ENCODE measurements at places on chromosomes 3 and 15. TPM values are rescaled to one million over a fixed set of nuclear protein-coding genes. Genes with fewer than 3 reads are reported as not detected.

The EHD4 gene
- total RNA-seq, result 70.4 TPM

The ARPIN gene
- 29.8 TPM for total RNA-seq

The IGDCC3 gene
- not detected for total RNA-seq

The LIPH gene
- 6.9 TPM for total RNA-seq

The DISP2 gene
- total RNA-seq, result 0.32 TPM

The SMAD6 gene
- 140 TPM for total RNA-seq

The THSD4 gene
- total RNA-seq, result 151 TPM

The PPARG gene
- total RNA-seq, result 23.5 TPM

The POPDC2 gene
- 4.7 TPM for total RNA-seq

The KCNMB2 gene
- not detected for total RNA-seq

The PP2D1 gene
- total RNA-seq, result not detected

DNA sequence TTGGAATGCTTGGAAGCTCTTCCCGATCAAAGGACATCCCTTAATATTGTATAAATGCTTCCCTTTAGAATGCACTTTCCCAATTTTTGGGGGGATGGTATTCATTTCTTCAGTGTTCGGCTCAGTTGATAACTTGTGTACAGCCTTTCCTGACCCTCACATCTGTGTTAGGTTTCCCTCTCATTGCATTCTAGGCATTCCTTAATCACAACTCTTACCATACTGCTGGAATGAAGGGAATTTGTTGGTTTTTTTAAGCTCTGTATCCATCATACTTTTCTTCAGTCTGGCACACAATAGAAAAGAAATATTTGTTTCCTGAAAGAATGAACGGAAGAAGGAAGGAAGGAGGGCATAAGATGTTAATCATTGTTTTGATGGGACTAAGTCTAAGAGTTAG is 119.5 kb downstream of the CHST2 start:
- H3K27ac ChIP-seq, result no peak overlapping the region
- DNase-seq, result no peak
- H3K27me3 ChIP-seq, result no peaks in the 10 kb centered on the region
- no peak overlapping the region for H3K4me3 ChIP-seq

- H3K4me1 ChIP-seq, result peaks cover 8% of the 10 kb centered on the region
- H3K4me3 ChIP-seq, result no peak overlapping the region
- H3K27me3 ChIP-seq, result no peaks in the 10 kb centered on the region
- H3K27ac ChIP-seq, result no peak overlapping the region
- H3K36me3 ChIP-seq, result no peaks in the 10 kb centered on the region
- DNase-seq, result no peak
Measured at GRCh38 chr3:114478801-114479200, 185.0 kb downstream of the TIGIT start.

- H3K4me3 ChIP-seq, result no peak overlapping the region
- DNase-seq, result no peak
- H3K27me3 ChIP-seq, result no peaks in the 10 kb centered on the region
- H3K27ac ChIP-seq, result no peak overlapping the region
- peaks cover 15% of the 10 kb centered on the region for H3K36me3 ChIP-seq
- H3K4me1 ChIP-seq, result no peaks in the 10 kb centered on the region
Measured at GRCh38 chr3:42572278-42572677, 9.5 kb downstream of the SEC22C start.

- no peak overlapping the region for H3K27ac ChIP-seq
- no peak overlapping the region for H3K4me3 ChIP-seq
- H3K4me1 ChIP-seq, result no peaks in the 10 kb centered on the region
- no peaks in the 10 kb centered on the region for H3K36me3 ChIP-seq
- H3K27me3 ChIP-seq, result no peaks in the 10 kb centered on the region
Measured at GRCh38 chr3:132196113-132196512, 121.1 kb upstream of the ACP3 start.

- H3K36me3 ChIP-seq, result no peaks in the 10 kb centered on the region
- H3K4me3 ChIP-seq, result no peak overlapping the region
- H3K27me3 ChIP-seq, result no peaks in the 10 kb centered on the region
- DNase-seq, result no peak
- H3K27ac ChIP-seq, result no peak overlapping the region
Measured at GRCh38 chr15:82873000-82873680, 63.7 kb downstream of the WHAMM start.

DNA sequence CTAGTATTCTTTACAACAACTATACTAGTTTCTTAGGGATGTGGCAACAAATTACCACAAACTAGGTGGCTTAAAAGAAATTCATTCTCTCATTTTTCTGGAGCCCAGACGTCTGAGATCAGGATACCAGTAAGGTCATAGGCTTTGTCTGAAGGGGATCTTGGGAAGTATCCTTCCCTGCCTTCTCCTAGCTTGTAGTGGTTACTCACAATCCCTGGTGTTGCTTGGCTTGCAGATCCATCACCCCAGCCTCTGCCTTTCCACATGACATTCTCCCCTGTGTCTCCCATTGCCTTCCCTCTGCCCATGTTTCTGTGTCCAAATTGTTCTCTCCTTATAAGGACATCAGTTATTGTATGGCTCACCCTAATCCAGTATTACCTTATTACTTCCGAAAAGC is 24.3 kb upstream of the CLDN1 start:
- H3K4me3 ChIP-seq, result no peak overlapping the region
- DNase-seq, result no peak
- no peaks in the 10 kb centered on the region for H3K27me3 ChIP-seq
- no peak overlapping the region for H3K27ac ChIP-seq

DNA sequence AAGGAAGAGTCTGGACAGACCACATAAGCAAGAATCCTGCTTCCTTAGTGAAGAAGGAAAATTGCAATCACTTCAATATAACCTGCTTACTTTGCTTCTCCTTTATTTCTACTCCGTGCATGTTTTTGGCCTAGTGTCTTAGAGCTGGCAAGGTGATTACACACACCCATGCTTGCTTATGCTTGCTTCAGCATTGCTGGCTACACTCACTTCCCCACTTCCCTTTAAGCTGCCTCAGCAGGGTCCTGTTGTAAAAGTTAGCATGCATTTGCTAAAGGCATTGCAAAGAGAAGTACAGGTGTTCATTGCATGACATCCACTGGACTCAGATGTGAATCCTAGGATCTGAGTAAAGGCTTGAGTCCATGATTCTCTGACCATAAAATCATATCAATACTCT is 47.5 kb upstream of the STT3B start:
- no peaks in the 10 kb centered on the region for H3K36me3 ChIP-seq
- no peak for DNase-seq
- no peaks in the 10 kb centered on the region for H3K27me3 ChIP-seq
- H3K4me3 ChIP-seq, result no peak overlapping the region
- no peaks in the 10 kb centered on the region for H3K4me1 ChIP-seq
- H3K27ac ChIP-seq, result no peak overlapping the region

GRCh38 chr3:166457382-166457781 is 620.2 kb upstream of the BCHE start:
- H3K27me3 ChIP-seq, result no peaks in the 10 kb centered on the region
- no peak overlapping the region for H3K4me3 ChIP-seq
- DNase-seq, result no peak

- H3K27me3 ChIP-seq, result no peaks in the 10 kb centered on the region
- no peaks in the 10 kb centered on the region for H3K36me3 ChIP-seq
- no peaks in the 10 kb centered on the region for H3K4me1 ChIP-seq
- no peak overlapping the region for H3K27ac ChIP-seq
- no peak overlapping the region for H3K4me3 ChIP-seq
Measured at GRCh38 chr3:162610261-162610660, 1113.7 kb downstream of the OTOL1 start.

- peaks cover 18% of the 10 kb centered on the region for H3K4me1 ChIP-seq
- no peak overlapping the region for H3K27ac ChIP-seq
- H3K4me3 ChIP-seq, result no peak overlapping the region
- H3K36me3 ChIP-seq, result no peaks in the 10 kb centered on the region
- H3K27me3 ChIP-seq, result no peaks in the 10 kb centered on the region
- no peak for DNase-seq
Measured at GRCh38 chr3:115281697-115282675, 134.9 kb upstream of the ZBTB20 start.

GRCh38 chr3:89340408-89340807 is 233.0 kb downstream of the EPHA3 start:
- H3K4me3 ChIP-seq, result no peak overlapping the region
- H3K36me3 ChIP-seq, result no peaks in the 10 kb centered on the region
- no peak for DNase-seq
- peaks cover 7% of the 10 kb centered on the region for H3K4me1 ChIP-seq
- no peaks in the 10 kb centered on the region for H3K27me3 ChIP-seq

- no peaks in the 10 kb centered on the region for H3K27me3 ChIP-seq
- H3K4me3 ChIP-seq, result no peak overlapping the region
- H3K36me3 ChIP-seq, result no peaks in the 10 kb centered on the region
- no peaks in the 10 kb centered on the region for H3K4me1 ChIP-seq
- DNase-seq, result no peak
Measured at GRCh38 chr3:178260887-178261565, 275.2 kb upstream of the KCNMB2 start.

DNA sequence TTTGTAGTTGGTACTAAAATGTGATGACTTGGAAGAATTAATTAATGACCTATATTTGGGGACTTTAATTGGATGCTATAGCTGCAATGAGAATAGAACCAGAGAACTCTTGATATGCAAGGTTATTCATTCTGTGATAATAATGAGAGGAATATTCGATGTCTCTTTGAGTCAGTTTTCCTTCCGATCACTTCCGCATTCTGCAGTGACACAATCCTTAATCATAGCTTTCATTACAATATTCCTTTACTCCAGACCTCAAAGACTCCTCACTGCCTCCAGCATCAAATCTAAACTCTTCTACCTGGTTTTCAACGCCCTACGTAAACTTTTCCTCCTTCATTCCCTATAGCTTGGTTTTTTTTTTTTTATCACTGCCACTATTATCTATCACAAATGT is 21.6 kb downstream of the B3GNT5 start:
- no peak for DNase-seq
- H3K4me3 ChIP-seq, result no peak overlapping the region
- H3K27me3 ChIP-seq, result no peaks in the 10 kb centered on the region
- H3K36me3 ChIP-seq, result no peaks in the 10 kb centered on the region
- no peak overlapping the region for H3K27ac ChIP-seq

- DNase-seq, result no peak
- no peaks in the 10 kb centered on the region for H3K27me3 ChIP-seq
- no peaks in the 10 kb centered on the region for H3K4me1 ChIP-seq
- no peaks in the 10 kb centered on the region for H3K36me3 ChIP-seq
- H3K4me3 ChIP-seq, result no peak overlapping the region
Measured at GRCh38 chr3:18761530-18761929, 336.4 kb upstream of the SATB1 start.

- no peaks in the 10 kb centered on the region for H3K4me1 ChIP-seq
- DNase-seq, result no peak
- no peak overlapping the region for H3K27ac ChIP-seq
- no peak overlapping the region for H3K4me3 ChIP-seq
- H3K36me3 ChIP-seq, result peaks cover 45% of the 10 kb centered on the region
- no peaks in the 10 kb centered on the region for H3K27me3 ChIP-seq
Measured at GRCh38 chr3:119219069-119219468, 21.6 kb downstream of the B4GALT4 start.

DNA sequence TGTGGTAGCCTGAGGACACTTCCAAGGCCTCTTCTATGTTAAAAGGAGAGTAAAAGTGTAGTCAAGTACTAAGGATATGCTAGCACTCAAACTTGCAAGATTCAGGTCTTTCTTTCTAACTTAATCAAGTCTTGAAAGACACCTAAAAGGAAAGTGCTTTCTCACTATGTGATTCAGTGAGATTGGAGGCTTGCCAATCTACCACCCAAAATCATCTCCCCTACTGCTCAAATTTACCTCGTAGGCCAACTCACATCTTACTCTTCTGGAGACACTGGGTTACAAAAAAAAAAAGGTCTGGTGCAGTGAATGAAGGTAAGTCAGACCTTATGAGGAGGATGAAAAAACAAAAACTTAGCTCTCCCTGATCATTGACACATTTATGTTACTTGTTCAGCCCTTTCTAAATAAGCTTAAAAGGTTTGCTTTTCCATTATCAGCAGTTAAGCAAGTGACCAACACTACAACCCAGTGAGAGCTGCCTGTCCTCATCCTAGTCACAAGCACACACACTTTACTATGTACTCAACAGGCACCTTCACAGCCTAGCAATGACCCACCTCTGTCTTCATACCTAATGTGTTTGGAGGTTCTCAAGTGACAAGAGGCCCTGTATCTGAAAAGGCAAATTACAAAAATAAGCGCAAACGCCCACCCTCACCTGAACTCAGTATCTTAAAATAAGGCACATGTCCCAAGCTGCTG is 19.6 kb downstream of the SUMF1 start:
- no peak for DNase-seq
- no peaks in the 10 kb centered on the region for H3K27me3 ChIP-seq
- no peaks in the 10 kb centered on the region for H3K4me1 ChIP-seq

GRCh38 chr3:64837986-64838735 is 150.4 kb upstream of the ADAMTS9 start:
- H3K27ac ChIP-seq, result no peak overlapping the region
- no peaks in the 10 kb centered on the region for H3K36me3 ChIP-seq
- H3K4me1 ChIP-seq, result peaks cover 5% of the 10 kb centered on the region
- no peak for DNase-seq
- no peaks in the 10 kb centered on the region for H3K27me3 ChIP-seq

DNA sequence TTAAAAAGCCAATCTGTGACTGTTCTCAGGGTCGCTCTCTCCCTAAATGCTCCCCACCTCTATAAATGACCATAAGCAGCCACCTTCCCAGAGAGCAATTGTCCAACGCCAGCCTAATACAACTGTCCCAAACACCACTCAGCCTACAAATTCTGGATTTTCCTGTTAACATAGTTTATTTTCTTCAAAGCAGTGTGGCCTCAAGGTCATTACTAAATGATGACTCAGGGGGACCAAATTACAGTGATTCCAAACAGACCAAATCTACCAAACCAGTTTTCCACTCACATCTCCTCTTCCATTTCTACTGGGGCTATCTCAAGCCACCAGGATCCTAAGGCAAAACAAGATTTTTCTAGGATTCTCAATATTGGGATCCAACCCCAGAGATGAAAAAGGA is 22.5 kb downstream of the HEXA start:
- peaks cover 88% of the 10 kb centered on the region for H3K36me3 ChIP-seq
- no peak overlapping the region for H3K4me3 ChIP-seq
- no peak overlapping the region for H3K27ac ChIP-seq
- no peaks in the 10 kb centered on the region for H3K4me1 ChIP-seq
- H3K27me3 ChIP-seq, result no peaks in the 10 kb centered on the region

GRCh38 chr3:142947799-142948575 is 15.5 kb downstream of the PAQR9 start:
- H3K4me1 ChIP-seq, result no peaks in the 10 kb centered on the region
- H3K27me3 ChIP-seq, result no peaks in the 10 kb centered on the region
- H3K4me3 ChIP-seq, result peak overlapping the region; percentile 46
- H3K27ac ChIP-seq, result no peak overlapping the region

GRCh38 chr3:170003881-170004356 is 33.9 kb upstream of the GPR160 start:
- H3K4me3 ChIP-seq, result no peak overlapping the region
- no peaks in the 10 kb centered on the region for H3K4me1 ChIP-seq
- no peaks in the 10 kb centered on the region for H3K36me3 ChIP-seq
- H3K27ac ChIP-seq, result no peak overlapping the region
- DNase-seq, result no peak

GRCh38 chr15:70262171-70262570 is 164.5 kb upstream of the TLE3 start:
- no peak for DNase-seq
- H3K27me3 ChIP-seq, result no peaks in the 10 kb centered on the region
- peaks cover 9% of the 10 kb centered on the region for H3K4me1 ChIP-seq
- H3K27ac ChIP-seq, result no peak overlapping the region
- no peak overlapping the region for H3K4me3 ChIP-seq
- no peaks in the 10 kb centered on the region for H3K36me3 ChIP-seq

GRCh38 chr15:68447976-68448755 is 16.2 kb upstream of the ITGA11 start:
- H3K27me3 ChIP-seq, result no peaks in the 10 kb centered on the region
- H3K36me3 ChIP-seq, result no peaks in the 10 kb centered on the region
- DNase-seq, result no peak
- no peak overlapping the region for H3K27ac ChIP-seq
- H3K4me1 ChIP-seq, result no peaks in the 10 kb centered on the region

GRCh38 chr3:32401126-32401525 is 9.5 kb downstream of the CMTM7 start:
- no peaks in the 10 kb centered on the region for H3K36me3 ChIP-seq
- DNase-seq, result no peak
- peak overlapping the region; percentile 61 for H3K4me3 ChIP-seq
